Neural progenitor cell (in vitro differentiated cells): ENCODE measurements at places on chromosomes 5 and 9.

DNA sequence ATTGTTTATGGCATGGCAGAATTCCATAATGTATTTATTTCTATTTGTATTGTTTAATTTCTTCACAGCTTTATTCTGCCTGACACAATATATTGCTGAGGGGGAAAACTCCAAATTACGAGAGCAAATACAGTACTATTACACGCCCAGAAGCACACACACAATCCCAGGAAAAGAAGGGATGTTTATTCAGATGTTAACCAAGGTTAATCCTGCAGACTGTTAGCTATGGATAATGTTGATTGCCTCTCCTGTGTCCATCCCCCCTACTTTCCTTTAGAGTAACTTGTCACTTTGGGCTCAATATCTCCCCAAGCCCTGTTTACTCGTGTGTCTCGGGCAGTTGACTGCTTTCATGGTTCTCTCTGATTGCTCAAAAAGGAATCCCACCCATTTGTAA is 84.2 kb upstream of the ERCC6L2 start:
- H3K36me3 ChIP-seq: no peaks in the 10 kb centered on the region
- no peak overlapping the region for H3K4me3 ChIP-seq
- DNase-seq: no peak
- H3K27me3 ChIP-seq: no peaks in the 10 kb centered on the region

GRCh38 chr5:167867281-167867680 is 424.2 kb upstream of the WWC1 start:
- H3K36me3 ChIP-seq: no peaks in the 10 kb centered on the region
- H3K4me1 ChIP-seq: no peaks in the 10 kb centered on the region
- no peaks in the 10 kb centered on the region for H3K27me3 ChIP-seq
- no peak overlapping the region for H3K27ac ChIP-seq
- DNase-seq: no peak
- no peak overlapping the region for H3K4me3 ChIP-seq

DNA sequence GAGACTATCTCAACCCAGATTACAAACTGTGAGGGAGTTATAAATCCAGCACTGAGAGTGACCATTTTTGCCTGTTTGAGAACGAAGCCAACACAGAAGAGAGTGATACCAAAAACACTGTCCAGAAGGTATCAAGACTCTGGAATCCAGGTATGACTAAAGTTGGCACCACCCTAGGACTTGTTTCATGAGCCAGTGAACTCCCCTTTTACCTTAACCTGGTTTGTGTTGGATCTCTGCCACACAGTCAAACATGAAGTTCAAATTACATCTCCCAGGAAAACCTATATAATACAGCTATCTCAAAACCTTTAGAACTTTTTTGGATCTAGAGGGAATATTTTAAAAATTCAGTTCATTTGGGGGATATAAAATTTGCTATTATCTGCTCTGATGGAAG is 11.4 kb downstream of the ZBTB5 start:
- H3K27me3 ChIP-seq: no peaks in the 10 kb centered on the region
- H3K4me1 ChIP-seq: peaks cover 17% of the 10 kb centered on the region
- H3K27ac ChIP-seq: no peak overlapping the region

- no peak for DNase-seq
- H3K36me3 ChIP-seq: no peaks in the 10 kb centered on the region
- no peaks in the 10 kb centered on the region for H3K4me1 ChIP-seq
- no peak overlapping the region for H3K27ac ChIP-seq
- no peak overlapping the region for H3K4me3 ChIP-seq
- no peaks in the 10 kb centered on the region for H3K27me3 ChIP-seq
Measured at GRCh38 chr5:35811108-35811741, 45.5 kb upstream of the IL7R start.

GRCh38 chr9:16441791-16442190 is 428.7 kb downstream of the BNC2 start:
- no peaks in the 10 kb centered on the region for H3K4me1 ChIP-seq
- no peak overlapping the region for H3K4me3 ChIP-seq
- no peak overlapping the region for H3K27ac ChIP-seq
- DNase-seq: no peak

- no peaks in the 10 kb centered on the region for H3K4me1 ChIP-seq
- no peak overlapping the region for H3K27ac ChIP-seq
- no peaks in the 10 kb centered on the region for H3K27me3 ChIP-seq
- no peak overlapping the region for H3K4me3 ChIP-seq
- H3K36me3 ChIP-seq: no peaks in the 10 kb centered on the region
Measured at GRCh38 chr5:77311214-77311571, 100.7 kb downstream of the PDE8B start.

GRCh38 chr5:149313151-149313841 is 32.0 kb upstream of the GRPEL2 start:
- H3K27me3 ChIP-seq: no peaks in the 10 kb centered on the region
- no peaks in the 10 kb centered on the region for H3K36me3 ChIP-seq
- no peak for DNase-seq
- no peaks in the 10 kb centered on the region for H3K4me1 ChIP-seq
- no peak overlapping the region for H3K4me3 ChIP-seq
- H3K27ac ChIP-seq: no peak overlapping the region

DNA sequence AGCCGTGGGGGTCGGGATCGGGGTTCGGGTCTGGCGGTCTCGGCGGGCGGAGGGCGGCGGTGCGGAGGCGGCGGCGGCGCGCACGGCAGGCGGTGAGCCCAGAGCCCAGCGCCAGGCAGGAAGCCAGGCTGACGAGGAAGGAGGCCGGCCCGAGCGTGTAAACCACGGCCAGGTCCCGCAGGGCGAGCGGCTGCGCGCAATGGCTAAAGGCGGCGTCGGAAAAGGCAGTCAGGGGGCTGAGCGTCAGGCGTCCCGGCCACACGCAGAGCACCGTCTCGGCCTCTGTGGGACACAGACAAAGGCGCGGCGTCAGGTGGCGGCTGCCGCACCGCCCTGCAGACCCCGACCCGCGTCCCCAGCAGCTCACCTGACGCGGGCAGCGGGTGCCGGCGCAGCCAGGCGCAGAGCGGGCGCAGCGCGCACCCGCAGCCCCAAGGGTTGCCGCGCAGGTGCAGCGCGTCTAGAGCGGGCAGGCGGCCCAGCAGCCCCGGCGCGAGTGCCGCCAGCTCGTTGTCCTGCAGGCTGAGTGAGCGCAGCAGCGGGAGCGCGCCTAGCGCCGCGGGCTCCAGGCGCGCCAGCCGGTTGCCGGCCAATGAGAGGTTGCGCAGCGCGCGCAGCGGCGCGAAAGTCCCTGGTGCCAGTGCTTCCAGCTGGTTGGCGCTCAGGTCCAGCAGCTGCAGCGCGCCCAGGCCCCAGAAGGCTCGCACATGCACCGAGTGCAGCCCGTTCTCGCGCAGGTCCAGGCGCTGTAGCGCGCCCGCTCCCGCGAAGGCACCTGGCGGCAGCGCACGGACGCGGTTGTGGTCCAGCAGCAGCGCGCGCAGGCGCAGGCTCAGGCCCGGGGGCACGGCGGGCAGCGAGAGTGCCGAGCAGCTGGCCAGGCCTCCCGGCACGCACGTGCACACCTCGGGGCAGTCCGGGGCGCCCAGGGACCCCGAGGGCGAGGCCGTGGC is 671 bp downstream of the LRRC26 start:
- H3K27ac ChIP-seq: no peak overlapping the region
- H3K27me3 ChIP-seq: peaks cover 100% of the 10 kb centered on the region
- DNase-seq: peak; percentile 92
- H3K36me3 ChIP-seq: no peaks in the 10 kb centered on the region
- H3K4me3 ChIP-seq: peak overlapping the region; percentile 52
- peaks cover 14% of the 10 kb centered on the region for H3K4me1 ChIP-seq

GRCh38 chr5:86970361-86970760 is 297.3 kb upstream of the RASA1 start:
- no peak overlapping the region for H3K4me3 ChIP-seq
- H3K36me3 ChIP-seq: no peaks in the 10 kb centered on the region
- H3K27me3 ChIP-seq: no peaks in the 10 kb centered on the region
- H3K4me1 ChIP-seq: no peaks in the 10 kb centered on the region
- H3K27ac ChIP-seq: no peak overlapping the region
